Ureter (tissue), 1 donor: ENCODE measurements at places on chromosomes 16 and 17. TPM values are rescaled to one million over a fixed set of nuclear protein-coding genes. Genes with fewer than 3 reads are reported as not detected.

The GAST gene
- total RNA-seq = not detected

The FXR2 gene
- total RNA-seq = 30.6 TPM

The GPR179 gene
- total RNA-seq = 0.05 TPM

The ASPHD1 gene
- total RNA-seq = 1.2 TPM

The CANT1 gene
- total RNA-seq = 53.7 TPM

The ZNF23 gene
- 11.6 TPM for total RNA-seq

The INPP5K gene
- total RNA-seq = 50.7 TPM

The KRT25 gene
- total RNA-seq = not detected

The C17orf107 gene
- total RNA-seq = 4.6 TPM

- no peak for DNase-seq
These were observed 65.2 kb downstream of the PRMT7 start for GRCh38 chr16:68375801-68376536.

- DNase-seq = peak; percentile 83
These were observed at the start of gene KIFC3 for GRCh38 chr16:57802341-57803133. Gene KIFC3, minus strand, starts transcription at chr16:57802491. Its CDS starts 4,248 bp downstream, at chr16:57798243.

- no peak for DNase-seq
These were observed 4.6 kb upstream of the DRC7 start for GRCh38 chr16:57689762-57690558.

GRCh38 chr16:66880288-66881013 lies at the start of gene PDP2:
Gene PDP2, plus strand, starts transcription at chr16:66880515. Its CDS starts 3,770 bp downstream, at chr16:66884285.
- peak; percentile 97 for DNase-seq

GRCh38 chr17:44187131-44187899 lies 543 bp downstream of the TMUB2 start:
- no peak for DNase-seq

DNA sequence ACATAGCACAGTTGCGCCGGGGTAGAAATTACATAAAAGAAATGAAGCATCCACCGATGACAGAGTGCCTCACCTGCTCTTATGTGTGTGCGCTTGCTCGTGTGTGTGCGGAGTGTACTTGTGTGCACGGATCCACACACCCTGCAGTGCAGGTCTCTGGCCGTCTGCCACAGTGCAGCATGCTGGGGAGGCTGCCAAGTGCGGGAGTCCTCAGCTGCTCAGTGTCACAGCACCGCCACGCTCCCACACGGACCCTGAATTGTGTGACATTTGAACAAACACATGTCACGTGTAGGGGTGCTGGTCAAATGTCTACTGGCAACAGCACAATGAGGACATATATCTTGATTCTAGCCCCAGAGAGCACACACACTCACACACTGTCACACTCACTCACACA lies 243.0 kb upstream of the MYOCD start:
- DNase-seq = peak; percentile 59

GRCh38 chr17:68389041-68389440 lies 68.3 kb downstream of the WIPI1 start:
- DNase-seq = peak; percentile 28

GRCh38 chr17:75749545-75750389 lies 15.2 kb downstream of the GALK1 start:
- DNase-seq = peak; percentile 83

DNA sequence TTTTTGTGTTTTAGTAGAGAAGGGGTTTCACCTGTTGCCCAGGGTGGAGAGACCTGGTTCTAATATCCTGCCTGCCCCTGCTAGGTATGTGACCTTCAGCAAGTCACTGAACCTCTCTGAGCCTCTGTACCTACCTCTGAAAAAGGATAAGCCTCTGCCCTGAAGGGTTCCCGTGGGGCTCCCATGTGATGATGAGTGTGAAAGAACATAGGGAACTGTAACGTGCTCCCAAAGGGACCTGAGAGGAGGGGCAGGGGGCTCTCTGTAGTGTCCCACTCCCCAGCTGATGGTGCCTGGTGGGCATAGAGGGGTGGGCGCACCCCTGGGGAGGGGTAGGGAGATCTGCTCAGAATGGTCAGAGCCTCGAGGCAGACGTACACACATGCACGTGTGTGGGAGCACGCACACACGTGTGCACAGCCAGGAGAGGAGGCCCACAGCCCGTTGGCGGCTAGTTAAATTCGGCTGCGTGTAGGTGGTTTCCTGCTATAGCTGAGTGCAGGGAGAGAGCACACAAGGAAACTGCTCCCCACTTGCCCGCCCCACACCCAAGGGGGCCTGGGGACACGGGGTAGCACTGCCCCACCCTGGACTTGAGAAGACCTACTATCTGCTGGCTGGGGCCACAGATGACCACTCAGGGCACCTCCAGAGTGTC lies 6.7 kb downstream of the KCNH4 start:
- no peak for DNase-seq

DNA sequence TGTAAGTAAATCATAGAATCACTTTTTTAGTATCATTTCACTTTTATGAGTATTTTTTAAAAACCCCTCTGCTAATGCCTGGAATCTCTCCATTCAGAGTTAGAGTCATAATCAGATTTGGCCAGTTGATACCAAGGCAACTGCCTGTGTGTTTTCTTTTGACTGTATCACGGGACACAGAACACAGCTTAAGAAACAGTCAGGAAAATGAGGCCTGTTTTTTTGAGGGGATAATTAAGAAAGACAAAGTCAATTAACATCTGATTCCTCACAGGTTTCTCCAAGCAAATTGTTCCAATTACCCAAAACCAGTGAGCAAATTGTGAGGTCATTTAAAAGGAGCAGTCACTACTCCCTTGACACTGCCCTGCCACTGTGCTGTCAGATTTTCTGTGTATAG lies 944.5 kb upstream of the SOX9 start:
- DNase-seq = no peak

- DNase-seq = no peak
These were observed 107.4 kb downstream of the GAS7 start for GRCh38 chr17:10091046-10091445.

- no peak for DNase-seq
These were observed 362 bp downstream of the KLHDC4 start for GRCh38 chr16:87765473-87765775.

GRCh38 chr17:345992-346785 lies 6.4 kb downstream of the RPH3AL start:
- no peak for DNase-seq

DNA sequence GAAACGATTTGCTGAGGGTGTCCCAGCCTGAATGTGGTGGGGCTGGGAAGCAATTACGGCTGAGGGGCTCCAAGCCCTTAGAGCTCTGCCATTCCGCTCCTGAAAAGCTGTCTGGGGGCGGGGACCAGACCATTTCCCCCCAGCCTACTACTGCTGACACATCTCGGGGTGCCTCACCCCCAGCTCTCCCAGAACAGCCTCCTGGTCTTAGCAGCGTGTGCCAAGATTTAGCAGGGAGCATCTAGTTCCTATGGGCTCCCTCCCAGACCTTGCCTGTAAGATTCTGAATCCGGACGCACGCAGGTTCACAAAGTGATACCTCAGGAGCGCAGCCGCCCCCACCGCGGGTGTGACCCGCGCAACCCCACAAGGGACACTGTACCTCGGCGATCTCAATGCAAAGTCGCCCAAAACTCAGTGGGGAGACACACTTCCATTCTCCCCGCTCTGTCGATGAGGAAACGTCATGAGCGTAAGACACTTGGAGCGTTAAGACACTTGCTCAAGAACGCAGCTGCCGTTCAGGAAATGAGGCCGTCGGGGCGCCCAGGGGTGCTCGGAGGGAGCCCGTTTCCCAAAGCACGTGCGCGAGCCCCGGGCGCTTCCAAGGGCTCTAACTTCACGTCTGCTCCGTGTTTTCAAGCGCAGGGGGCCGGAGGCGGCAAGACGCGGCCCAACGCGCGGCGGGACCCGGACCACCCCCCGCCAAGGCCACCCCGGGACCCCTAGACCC lies 629 bp downstream of the GEMIN4 start:
- DNase-seq = no peak

DNA sequence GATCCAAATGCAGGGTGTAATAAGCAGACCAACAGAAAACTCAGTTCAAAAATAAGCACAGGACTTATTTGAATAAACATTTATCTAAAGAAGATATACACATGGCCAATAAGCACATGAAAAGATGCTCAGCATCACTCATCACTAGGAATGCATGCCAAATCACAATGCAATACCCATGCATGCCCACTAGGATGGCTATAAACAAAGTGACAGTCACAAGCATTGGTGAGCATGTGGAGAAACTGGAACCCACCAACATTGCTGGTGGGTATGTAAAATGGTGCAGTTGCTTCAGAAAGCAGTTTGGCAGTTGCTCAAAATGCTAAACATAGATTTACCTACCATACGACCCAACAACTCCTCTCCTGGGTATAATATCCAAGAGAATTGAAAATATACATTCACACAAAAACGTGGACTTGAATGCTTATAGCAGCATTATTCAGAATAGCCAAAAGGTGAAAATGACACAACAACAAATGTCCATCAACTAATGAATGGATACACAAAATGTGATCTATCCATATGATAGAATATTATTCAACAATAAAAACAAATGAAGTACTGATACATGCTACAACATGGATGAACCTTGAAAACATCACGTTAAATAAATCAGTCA lies 20.1 kb downstream of the UBE2O start:
- DNase-seq = no peak
